ENCODE measurements at places on chromosomes 6 and 20. TPM values are rescaled to one million over a fixed set of nuclear protein-coding genes. Genes with fewer than 3 reads are reported as not detected.

PACRG gene
- total RNA-seq, result not detected

GRCh38 chr20:388034-388994 is 7.8 kb downstream of the TRIB3 start:
- no peak for DNase-seq

DNA sequence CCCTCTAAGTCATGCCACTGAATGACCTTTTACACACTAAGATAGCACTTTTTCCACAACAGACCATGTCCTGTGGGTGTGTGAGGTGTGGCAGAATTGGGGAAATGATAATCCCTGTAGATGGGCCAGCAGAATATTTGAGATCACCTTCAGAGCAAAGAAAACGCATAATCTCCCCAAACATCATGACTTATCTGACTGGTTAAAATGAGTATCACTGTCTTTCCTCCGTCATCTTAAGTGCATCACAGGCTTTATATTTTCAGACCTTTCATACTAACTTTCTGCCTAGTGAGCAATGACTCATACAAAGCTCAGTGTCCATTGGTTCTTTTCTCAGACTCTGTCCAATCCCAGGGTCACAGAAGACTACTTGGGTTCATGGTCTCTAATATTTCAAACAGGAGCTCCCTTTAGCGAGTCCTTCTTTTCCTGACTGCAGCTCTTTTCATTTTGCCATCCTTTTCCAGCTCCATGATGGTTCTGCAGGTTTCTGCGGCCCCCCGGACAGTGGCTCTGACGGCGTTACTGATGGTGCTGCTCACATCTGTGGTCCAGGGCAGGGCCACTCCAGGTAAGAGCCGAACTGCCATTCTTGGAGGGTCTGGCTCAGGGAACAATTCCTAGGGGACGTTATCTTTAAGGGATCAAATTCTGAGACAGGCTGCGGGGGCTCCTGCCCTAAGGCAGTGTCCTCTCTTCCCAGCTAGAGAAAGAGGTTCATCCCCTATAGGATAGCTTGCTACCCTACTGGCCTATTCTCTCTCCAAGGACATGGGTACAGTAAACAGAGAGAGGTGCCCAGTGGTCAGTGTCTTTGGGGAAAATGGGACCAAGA is at the start of gene HLA-DPB1:
HLA-DPB1 (plus strand) TSS at position 423 of the 838 bp plus-strand sequence; CDS start at position 475, 52 bp downstream.
- peak; percentile 83 for DNase-seq

GRCh38 chr6:37783025-37783855 is 36.3 kb upstream of the ZFAND3 start:
- no peak for DNase-seq

GRCh38 chr6:51450958-51451357 is 632.3 kb downstream of the TFAP2B start:
- DNase-seq, result no peak

DNA sequence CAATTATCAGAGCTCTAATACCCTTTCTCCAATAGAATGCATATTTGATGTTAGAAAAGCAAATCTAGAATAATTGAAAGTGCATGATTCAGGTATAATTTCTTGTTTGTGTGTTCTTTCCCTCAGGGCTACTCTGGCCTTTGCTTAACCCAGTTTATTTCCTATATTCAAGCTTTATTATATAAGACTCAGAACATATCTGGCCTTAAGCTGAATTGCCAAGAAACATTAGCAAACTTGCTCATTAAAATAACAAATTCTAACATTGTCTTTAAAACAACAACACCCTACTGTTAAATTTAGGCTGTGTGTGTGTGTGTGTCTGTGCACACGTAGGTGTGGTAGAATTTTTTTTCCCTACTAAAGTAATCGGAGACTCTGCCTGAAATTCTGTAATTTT is 426.5 kb downstream of the UTRN start:
- DNase-seq, result no peak

SPEF1 gene
- 0.32 TPM for total RNA-seq

DNA sequence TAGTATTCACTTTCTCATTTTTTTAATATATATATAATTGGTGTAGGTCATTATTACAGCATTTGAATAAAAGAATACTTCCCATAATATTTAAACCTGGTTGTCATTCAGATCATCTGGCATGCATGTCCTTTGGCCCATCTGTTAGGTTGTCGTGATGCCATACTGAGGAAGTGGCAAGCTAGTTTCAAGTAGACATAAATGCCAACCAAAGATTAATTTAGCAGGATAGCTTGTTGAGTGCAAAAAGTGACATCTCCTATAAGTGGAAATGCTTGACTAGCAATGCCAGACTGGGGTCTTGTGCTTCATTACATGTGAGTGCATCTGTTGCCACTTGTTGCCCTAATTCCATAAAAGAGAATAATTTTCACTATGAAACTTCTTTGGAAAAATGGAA is 1044.7 kb downstream of the GRIK2 start:
- DNase-seq, result no peak

CFB gene
- total RNA-seq, result 1.1 TPM

GRCh38 chr6:126086560-126086959 is 100.2 kb downstream of the TRMT11 start:
- DNase-seq, result no peak

SLC52A3 gene
- total RNA-seq, result not detected

DNA sequence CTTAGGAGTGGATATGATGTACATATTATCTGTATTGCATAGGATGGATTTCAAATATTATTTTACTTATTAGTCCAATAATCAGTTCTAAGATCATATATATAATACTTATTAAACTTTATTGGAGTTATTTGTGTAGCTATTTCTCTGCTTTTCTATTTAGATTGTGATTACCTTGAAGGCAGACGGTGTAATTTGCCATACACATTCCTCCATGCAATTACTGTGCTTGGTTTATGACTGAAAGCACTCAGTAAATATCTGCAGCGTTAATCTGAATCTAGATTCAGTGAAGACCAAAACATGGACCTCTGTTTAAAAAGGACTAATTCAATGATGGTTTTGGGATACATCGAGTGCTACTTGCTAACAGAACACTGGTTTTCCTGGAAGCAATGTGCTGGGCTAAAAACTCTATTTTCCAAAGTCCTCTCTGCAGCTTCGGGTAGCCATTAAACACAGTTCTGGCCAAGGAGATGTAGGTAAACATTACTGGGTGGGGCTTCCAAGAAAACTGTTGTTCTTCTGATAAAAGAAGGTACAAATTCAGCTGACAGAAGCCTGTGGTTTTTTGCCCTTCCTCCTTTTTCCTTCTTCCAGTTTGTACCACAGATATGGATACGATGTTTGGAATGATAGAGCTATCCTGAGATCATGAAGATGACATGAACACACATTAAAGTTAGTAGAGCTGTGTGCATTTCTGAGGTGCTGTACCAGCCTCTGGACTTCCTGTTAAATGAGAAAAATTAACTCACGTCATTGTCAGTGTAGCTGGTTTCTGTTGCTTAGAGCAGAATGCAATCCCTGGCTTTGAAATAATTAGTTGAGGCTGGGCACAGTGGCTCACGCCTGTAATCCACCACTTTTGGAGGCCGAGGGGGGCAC is 136.5 kb upstream of the NUP153 start:
- no peak for DNase-seq

DNA sequence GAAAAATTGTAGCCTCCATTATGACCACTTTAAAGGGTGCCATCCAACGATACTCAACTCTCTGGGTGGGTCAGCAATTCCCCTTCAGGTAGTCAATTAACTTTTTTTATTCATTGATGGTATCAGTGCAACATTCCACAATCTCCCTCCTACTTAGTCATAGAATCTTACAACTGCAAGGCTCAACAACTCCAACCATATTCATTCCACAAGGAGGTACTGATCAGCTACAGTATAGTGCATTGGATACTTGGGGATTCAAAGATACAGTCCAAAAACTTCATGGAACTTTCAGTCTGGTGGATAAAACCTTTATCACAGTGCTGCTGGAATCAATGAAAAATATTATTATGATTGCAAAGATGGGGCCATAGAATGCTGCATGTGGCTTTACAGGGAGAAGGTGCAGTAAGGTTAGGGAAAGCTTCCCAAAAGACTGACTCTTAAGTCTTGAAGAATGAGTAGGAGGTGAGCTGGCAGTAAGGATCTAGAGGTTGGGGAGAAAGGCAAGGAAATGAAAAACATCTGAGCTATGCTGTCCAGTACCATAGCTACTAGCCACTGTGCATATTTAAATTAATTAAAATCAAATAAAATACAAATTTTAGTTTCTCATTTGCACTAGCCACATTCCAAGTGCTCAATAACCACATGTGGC is 314.7 kb upstream of the PRDM1 start:
- no peak for DNase-seq

DNA sequence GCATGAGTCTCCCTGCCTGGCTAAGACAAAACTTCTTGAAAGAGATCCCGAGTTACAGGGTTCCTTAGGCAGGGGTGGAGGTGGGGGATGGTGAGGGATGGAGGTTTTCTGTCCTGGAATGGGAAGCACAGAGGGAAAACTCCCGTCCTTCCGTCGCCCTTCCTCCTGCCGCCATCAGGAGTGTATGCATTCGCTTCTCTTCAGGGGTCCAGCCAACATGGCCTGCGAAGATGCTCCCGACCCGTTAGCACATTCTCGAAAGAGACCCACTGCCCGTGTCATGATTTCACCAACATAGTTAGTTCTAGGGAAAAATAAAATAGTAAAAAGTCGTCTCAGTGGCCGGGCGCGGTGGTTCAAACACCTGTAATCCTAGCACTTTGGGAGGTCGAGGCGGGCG is 37.1 kb downstream of the KIF25 start:
- no peak for DNase-seq

- DNase-seq, result no peak
Observed at GRCh38 chr6:28068067-28068466, 12.3 kb upstream of the ZNF165 start.

All from naive thymus-derived CD4-positive, alpha-beta T cell (primary cell).